Aorta (tissue), 5 donors: ENCODE measurements at places on chromosomes 7 and 10. TPM values are rescaled to one million over a fixed set of nuclear protein-coding genes. Genes with fewer than 3 reads are reported as not detected.
A peak's percentile ranks its signal among the peaks of the same experiment; 100 is the strongest.

GRCh38 chr7:154909241-154910105 lies 93.5 kb downstream of the PAXIP1 start:
- H3K27me3 ChIP-seq: no peaks in the 10 kb centered on the region
- no peaks in the 10 kb centered on the region for H3K4me1 ChIP-seq
- DNase-seq: no peak
- H3K27ac ChIP-seq: no peak overlapping the region
- H3K36me3 ChIP-seq: no peaks in the 10 kb centered on the region

DNA sequence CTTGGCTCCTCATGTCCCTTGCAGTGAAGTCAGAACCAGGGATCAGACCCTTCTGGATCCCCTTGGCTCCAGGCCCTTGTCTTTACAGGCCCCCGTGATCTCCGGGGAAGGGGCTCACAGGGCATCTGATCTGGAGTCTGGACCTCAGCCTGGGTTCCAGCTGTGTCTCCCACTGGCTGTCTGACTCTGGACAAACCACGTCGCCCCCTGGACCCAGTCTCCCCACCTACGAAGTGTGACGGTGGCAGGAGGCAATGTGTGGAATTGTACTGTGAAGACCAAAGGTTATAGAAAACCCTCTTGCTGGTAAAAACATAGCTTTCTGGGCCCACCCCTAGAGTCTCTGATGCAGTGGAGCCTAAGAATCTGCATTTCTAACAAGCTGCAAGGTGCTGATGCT lies 15.5 kb upstream of the C10orf71 start:
- no peak for DNase-seq
- H3K27me3 ChIP-seq: no peaks in the 10 kb centered on the region
- H3K4me1 ChIP-seq: no peaks in the 10 kb centered on the region
- no peak overlapping the region for H3K27ac ChIP-seq
- H3K36me3 ChIP-seq: no peaks in the 10 kb centered on the region

DNA sequence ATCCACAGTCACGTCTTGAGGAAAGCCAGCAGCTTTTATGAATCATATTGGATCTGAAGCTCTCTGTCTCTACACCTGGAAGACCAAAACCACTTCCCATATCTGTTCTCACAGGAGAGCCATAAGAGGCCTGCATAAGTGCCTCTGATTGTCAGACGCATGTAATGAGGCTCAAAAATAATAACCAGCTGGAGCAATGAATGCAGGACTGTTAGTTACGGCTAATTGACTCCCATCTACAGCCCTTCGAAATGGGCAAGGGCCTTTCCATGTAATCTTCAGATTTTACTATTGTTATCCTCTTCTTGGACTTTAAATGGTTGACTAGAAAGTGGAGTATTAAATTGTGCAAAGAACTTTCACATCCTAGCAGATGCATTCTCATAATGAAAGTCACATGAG lies 4.4 kb upstream of the SEMA3C start:
- no peak overlapping the region for H3K27ac ChIP-seq
- H3K4me3 ChIP-seq: no peak overlapping the region
- DNase-seq: no peak
- no peaks in the 10 kb centered on the region for H3K36me3 ChIP-seq
- H3K27me3 ChIP-seq: no peaks in the 10 kb centered on the region
- no peaks in the 10 kb centered on the region for H3K4me1 ChIP-seq

- no peaks in the 10 kb centered on the region for H3K36me3 ChIP-seq
- H3K4me3 ChIP-seq: no peak overlapping the region
- no peak overlapping the region for H3K27ac ChIP-seq
- no peaks in the 10 kb centered on the region for H3K27me3 ChIP-seq
Measured at GRCh38 chr7:27593226-27593625, 69.5 kb downstream of the HIBADH start.

DNA sequence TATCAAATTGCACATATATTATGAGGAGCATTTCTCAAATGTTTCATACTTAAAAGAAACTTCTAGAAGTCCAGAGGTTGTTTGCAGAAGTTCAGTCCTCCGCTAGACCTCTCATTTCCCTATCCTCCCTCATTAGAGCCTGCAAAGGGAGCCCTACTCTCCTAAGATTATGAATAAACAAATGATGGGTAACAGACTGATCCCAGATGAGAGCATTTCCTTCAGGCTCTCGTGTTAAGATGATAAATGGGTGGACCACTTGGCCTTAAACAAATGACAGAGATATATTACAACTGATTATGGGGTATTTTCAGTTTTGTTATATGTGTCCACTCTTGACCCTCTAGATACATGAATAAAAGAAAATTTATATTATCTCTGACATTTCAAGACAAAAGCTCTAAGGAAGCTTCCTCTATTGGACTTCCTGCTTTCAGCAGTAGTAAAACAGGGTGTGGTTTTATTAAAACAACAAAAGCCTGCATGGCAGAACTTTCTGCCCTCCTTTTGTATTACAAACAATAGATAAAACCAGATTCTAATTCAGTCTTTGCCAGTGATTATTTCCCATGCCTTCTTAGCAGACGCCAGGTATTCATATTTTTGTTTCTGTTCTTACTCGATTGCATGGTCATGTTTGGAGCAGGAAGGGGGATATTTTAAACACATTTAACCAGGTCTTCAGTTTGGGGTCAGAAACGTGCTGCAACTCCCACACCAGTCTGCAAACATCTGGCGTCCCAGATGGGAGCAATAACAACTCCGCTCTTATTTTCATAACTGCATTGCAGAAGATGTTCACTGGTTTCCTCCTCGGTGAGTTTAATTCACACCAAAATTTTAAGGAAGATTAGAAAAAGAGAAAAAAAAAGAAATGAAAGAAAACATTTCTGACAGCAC lies 52.4 kb upstream of the FAM204A start:
- no peaks in the 10 kb centered on the region for H3K27me3 ChIP-seq
- H3K4me1 ChIP-seq: no peaks in the 10 kb centered on the region
- H3K36me3 ChIP-seq: no peaks in the 10 kb centered on the region
- no peak for DNase-seq

- no peak overlapping the region for H3K4me3 ChIP-seq
- H3K4me1 ChIP-seq: no peaks in the 10 kb centered on the region
- no peak overlapping the region for H3K27ac ChIP-seq
Measured at GRCh38 chr10:66102756-66103155, 823.1 kb upstream of the LRRTM3 start.

- no peak overlapping the region for H3K4me3 ChIP-seq
- H3K4me1 ChIP-seq: no peaks in the 10 kb centered on the region
- peaks cover 1% of the 10 kb centered on the region for H3K27me3 ChIP-seq
- H3K27ac ChIP-seq: no peak overlapping the region
Measured at GRCh38 chr10:115654961-115655360, 561.8 kb downstream of the ATRNL1 start.

- H3K36me3 ChIP-seq: no peaks in the 10 kb centered on the region
- H3K4me1 ChIP-seq: no peaks in the 10 kb centered on the region
- peak overlapping the region; percentile 73 for H3K27ac ChIP-seq
- H3K27me3 ChIP-seq: no peaks in the 10 kb centered on the region
Measured at GRCh38 chr7:116524221-116524608, 621 bp upstream of the CAV1 start.

DNA sequence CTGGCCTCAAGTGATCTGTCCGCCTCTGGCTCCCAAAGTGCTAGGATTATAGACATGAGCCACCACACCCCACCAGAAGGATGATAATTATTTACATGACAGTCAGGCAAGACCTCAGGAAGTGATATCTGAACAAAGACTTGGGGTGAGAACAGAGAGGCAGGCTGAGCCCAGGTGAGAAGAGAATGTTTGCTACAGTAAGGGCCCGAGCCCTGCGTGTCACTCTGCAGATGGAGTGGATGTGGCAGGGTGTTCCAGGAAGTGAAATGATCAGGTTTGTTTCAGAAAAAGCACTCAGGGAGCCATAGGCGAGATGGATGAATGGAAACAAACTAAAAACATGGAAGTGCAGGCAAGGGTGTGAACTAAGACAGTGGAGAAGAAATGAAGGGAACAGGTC lies 22.2 kb downstream of the SFMBT2 start:
- H3K4me1 ChIP-seq: no peaks in the 10 kb centered on the region
- no peaks in the 10 kb centered on the region for H3K36me3 ChIP-seq
- DNase-seq: no peak
- H3K27me3 ChIP-seq: no peaks in the 10 kb centered on the region

- H3K27ac ChIP-seq: no peak overlapping the region
- peaks cover 5% of the 10 kb centered on the region for H3K4me1 ChIP-seq
- no peaks in the 10 kb centered on the region for H3K27me3 ChIP-seq
- no peaks in the 10 kb centered on the region for H3K36me3 ChIP-seq
- no peak overlapping the region for H3K4me3 ChIP-seq
- DNase-seq: no peak
Measured at GRCh38 chr7:117082647-117083046, 129.3 kb downstream of the ST7 start.

- no peaks in the 10 kb centered on the region for H3K27me3 ChIP-seq
- H3K36me3 ChIP-seq: no peaks in the 10 kb centered on the region
- no peak overlapping the region for H3K27ac ChIP-seq
- H3K4me1 ChIP-seq: no peaks in the 10 kb centered on the region
- no peak for DNase-seq
Measured at GRCh38 chr7:95517870-95518269, 32.1 kb downstream of the ASB4 start.

DNA sequence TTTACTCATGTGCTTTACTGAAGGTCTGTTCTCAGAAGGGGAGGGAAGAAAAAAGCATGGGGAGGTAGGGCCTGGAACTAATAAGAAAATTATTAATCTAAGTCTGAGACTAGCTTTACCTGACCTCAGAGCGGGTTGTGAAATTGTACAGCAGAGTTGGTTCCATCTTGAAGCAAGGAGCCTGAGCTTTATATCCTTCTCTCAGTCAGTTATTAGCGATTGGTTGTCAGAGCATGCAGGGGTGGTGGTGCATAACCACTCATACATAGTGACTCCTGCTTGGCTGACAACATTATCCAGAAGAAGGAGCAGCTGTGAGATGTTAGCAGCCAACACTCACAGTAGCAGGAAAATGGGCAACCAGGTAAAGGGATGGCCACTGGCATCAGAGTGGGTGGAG lies 976.3 kb upstream of the LRRTM3 start:
- H3K36me3 ChIP-seq: no peaks in the 10 kb centered on the region
- H3K27me3 ChIP-seq: no peaks in the 10 kb centered on the region
- H3K27ac ChIP-seq: no peak overlapping the region

- no peak overlapping the region for H3K4me3 ChIP-seq
- no peaks in the 10 kb centered on the region for H3K36me3 ChIP-seq
- H3K27ac ChIP-seq: no peak overlapping the region
- no peak for DNase-seq
- no peaks in the 10 kb centered on the region for H3K27me3 ChIP-seq
- H3K4me1 ChIP-seq: no peaks in the 10 kb centered on the region
Measured at GRCh38 chr7:144118341-144118740, 4.6 kb upstream of the OR2A14 start.

GRCh38 chr7:49775065-49775948 lies 1.9 kb downstream of the VWC2 start:
- no peak for DNase-seq
- no peak overlapping the region for H3K27ac ChIP-seq
- no peaks in the 10 kb centered on the region for H3K36me3 ChIP-seq
- H3K4me1 ChIP-seq: no peaks in the 10 kb centered on the region

DNA sequence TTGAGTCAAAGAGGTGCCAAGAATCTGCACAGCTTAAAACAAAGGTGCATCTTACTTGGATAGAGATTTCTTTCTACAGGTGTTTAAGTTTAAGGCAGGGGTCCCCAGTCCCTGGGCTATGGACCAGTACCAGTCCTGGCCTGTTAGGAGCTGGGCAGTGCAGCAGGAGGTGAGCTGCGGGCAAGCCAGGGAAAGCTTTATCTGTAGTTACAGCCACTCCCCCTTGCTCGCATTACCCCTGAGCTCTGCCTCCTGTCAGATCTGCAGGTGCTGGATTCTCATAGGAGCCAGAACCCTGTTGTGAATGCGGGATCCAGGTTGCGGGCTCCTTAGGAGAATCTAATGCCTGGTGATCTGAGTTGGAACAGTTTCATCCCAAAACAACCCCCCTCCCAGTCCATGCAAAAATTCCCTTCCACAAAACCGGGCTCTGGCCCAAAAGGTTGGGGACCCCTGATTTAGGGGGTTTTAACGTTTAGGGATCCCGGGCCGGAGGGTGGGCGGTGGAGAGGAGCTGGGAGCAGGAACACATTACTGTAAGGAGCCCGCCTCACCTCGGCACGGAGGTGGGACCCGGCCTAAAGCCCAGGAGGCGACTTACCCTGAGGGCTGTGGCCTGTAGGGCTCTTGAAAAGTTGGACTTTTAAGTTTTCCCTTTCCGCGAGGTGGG lies 60.2 kb downstream of the ZNF467 start:
- no peaks in the 10 kb centered on the region for H3K4me1 ChIP-seq
- H3K27me3 ChIP-seq: no peaks in the 10 kb centered on the region
- H3K4me3 ChIP-seq: no peak overlapping the region

- DNase-seq: no peak
- H3K36me3 ChIP-seq: no peaks in the 10 kb centered on the region
- no peak overlapping the region for H3K27ac ChIP-seq
Measured at GRCh38 chr7:41711283-41712064, 8.6 kb upstream of the INHBA start.

DNA sequence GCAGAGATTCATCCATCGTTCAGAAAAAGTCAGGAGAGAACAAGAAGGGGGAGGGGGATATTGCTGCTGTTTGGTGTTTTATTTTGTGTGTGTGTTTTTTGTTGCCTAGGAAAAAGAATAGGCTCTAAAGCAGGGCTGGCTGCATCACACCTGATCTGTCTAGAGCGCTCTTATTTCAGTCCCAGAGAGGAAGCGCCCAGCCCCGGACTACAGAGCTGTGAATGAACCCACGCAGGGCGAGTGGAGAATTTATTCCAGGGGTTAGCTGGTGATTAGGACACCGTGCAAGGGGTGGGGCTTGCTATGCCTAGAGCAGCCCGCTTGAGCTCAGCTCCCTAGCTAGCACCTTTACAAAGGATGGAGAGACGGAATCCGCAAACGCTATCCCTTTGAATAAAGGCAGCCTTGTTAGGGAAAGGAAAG lies 621 bp upstream of the FAM13C start:
- H3K4me3 ChIP-seq: peak overlapping the region; percentile 55
- H3K27me3 ChIP-seq: no peaks in the 10 kb centered on the region
- DNase-seq: peak; percentile 62
- no peak overlapping the region for H3K27ac ChIP-seq
- H3K4me1 ChIP-seq: no peaks in the 10 kb centered on the region

GRCh38 chr10:102918817-102919245 lies 737 bp downstream of the CNNM2 start:
- no peak for DNase-seq
- H3K4me3 ChIP-seq: peak overlapping the region; percentile 69
- H3K36me3 ChIP-seq: no peaks in the 10 kb centered on the region
- no peak overlapping the region for H3K27ac ChIP-seq
- H3K4me1 ChIP-seq: no peaks in the 10 kb centered on the region
- H3K27me3 ChIP-seq: no peaks in the 10 kb centered on the region

DNA sequence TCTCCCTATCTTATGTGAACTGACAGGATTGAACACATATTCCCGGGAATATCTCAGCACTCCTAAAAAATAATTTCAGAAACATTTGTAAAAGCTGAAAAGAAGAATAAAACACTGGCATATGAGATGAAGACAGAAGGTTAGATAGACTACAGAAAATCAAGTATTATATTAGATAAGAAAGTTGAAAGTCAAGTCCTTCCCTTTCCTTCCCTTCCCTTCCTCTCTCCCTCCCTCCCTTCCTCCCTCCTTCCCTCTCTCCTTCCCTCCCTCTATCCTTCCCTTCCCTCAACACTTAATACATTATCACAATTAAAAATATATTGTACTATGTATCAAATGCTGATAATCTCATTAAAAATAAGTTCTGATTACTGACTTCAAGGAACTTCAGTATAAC lies 122.5 kb downstream of the CTNNA3 start:
- H3K4me1 ChIP-seq: no peaks in the 10 kb centered on the region
- H3K27ac ChIP-seq: no peak overlapping the region
- no peaks in the 10 kb centered on the region for H3K27me3 ChIP-seq
- H3K4me3 ChIP-seq: no peak overlapping the region
- no peaks in the 10 kb centered on the region for H3K36me3 ChIP-seq

Gene TRIM4
- polyA plus RNA-seq: 20.3 TPM

Gene GATAD1
- polyA plus RNA-seq: 49.5 TPM

Gene CDK1
- polyA plus RNA-seq: 3.3 TPM

Gene OR2A12
- polyA plus RNA-seq: not detected

Gene NOLC1
- polyA plus RNA-seq: 13.7 TPM
